ENCODE measurements at places on chromosomes 11 and 22.

DNA sequence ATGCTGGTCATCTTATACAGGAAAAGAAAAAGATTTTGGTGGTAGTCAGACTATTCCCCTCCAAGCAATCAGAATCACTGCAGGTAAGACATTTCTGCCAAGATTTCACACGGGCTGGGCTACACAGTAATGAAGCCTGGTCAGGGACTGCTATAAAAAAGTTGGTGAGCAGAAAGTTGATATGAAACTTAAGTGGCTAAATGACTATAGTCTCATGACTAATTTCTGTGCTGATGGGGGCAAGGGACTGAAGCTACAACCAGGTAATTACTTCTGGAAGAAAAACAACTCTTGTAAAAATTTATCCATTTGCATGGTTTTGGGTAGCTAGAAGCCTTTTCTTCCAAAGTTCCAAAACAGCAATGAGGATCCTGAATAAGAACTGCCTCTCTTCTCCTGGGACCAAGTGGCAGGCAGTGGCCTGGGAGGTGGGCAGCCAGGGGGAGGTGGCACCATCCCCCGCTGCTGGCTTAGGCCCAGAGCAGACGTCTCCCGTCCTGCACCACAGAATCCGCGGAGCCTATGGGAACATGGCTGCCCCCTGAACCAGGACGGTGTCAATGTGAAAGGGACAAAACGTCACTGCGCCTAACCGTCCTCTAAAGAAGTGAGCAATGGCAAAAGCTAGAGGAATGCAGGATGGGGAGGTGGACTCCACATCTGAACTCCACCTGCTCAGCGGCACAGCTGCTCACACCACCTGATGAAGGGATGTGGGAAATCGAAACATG lies 122.6 kb upstream of the LMO1 start:
- no peak overlapping the region for H3K27ac ChIP-seq
- H3K36me3 ChIP-seq, result peaks cover 3% of the 10 kb centered on the region
- peaks cover 29% of the 10 kb centered on the region for H3K4me1 ChIP-seq

GRCh38 chr11:66232769-66233168 lies 35.7 kb upstream of the RAB1B start:
- H3K4me3 ChIP-seq, result no peak overlapping the region
- peaks cover 92% of the 10 kb centered on the region for H3K36me3 ChIP-seq
- no peaks in the 10 kb centered on the region for H3K27me3 ChIP-seq
- no peak overlapping the region for H3K27ac ChIP-seq

- H3K4me3 ChIP-seq, result no peak overlapping the region
- H3K4me1 ChIP-seq, result peaks cover 18% of the 10 kb centered on the region
- no peak for DNase-seq
- no peaks in the 10 kb centered on the region for H3K27me3 ChIP-seq
Observed at GRCh38 chr11:130211781-130212401, 52.3 kb downstream of the ST14 start.

- peaks cover 29% of the 10 kb centered on the region for H3K4me1 ChIP-seq
- DNase-seq, result no peak
- no peak overlapping the region for H3K27ac ChIP-seq
- no peaks in the 10 kb centered on the region for H3K36me3 ChIP-seq
Observed at GRCh38 chr22:49344161-49344560, 483.5 kb downstream of the BRD1 start.

DNA sequence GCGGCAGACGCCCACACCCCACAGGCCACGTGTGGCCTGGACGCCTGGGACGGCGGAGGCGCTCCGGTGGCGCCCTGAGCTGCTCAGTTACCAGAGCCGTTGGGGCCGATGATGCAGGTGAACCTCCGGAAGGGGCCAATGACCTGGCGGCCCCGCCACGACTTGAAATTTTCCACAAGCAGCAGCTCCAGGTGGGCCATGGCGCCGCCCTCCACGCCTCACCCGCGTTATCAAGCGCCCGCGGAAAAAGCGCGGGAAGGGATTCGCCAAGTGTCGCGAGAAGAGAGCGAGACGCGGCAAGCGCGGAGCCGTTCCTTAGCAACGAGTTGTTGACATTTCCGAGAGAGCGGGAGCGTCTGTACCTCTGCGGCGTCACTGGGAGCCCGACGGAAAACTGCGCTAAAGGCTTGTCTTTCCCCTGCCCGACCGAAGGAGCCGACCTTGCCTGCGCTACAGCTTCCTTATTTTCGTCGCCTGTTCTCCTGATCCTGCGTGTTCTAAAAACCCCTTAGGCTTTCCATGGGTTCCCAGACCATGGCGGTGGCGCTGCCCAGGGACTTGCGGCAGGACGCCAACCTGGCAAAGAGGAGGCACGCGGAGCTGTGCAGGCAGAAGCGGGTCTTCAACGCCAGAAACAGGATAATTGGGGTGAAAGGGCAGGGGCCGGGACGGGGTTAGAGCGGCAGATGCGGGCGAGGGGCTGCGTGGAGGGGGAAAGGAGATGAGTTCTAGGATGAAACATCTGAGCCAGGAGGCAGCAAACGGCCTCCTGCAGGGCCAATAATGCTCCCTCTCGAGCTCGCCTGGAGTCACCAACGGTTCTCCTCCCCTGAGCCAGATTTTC lies at the start of the genes RIBC2 and SMC1B:
Gene RIBC2 (plus strand): TSS at position 326 of the 844 bp plus-strand sequence. CDS start 194 bp downstream, at position 520.
Gene SMC1B (minus strand): TSS at position 232 of the 844 bp plus-strand sequence. CDS start 32 bp downstream, at position 200.
- H3K27me3 ChIP-seq, result no peaks in the 10 kb centered on the region
- H3K4me1 ChIP-seq, result peaks cover 10% of the 10 kb centered on the region
- DNase-seq, result peak; percentile 97
- peaks cover 5% of the 10 kb centered on the region for H3K36me3 ChIP-seq
- H3K27ac ChIP-seq, result no peak within 1 kb of the TSS
- peak within 1 kb of the TSS; percentile 50 for H3K4me3 ChIP-seq

DNA sequence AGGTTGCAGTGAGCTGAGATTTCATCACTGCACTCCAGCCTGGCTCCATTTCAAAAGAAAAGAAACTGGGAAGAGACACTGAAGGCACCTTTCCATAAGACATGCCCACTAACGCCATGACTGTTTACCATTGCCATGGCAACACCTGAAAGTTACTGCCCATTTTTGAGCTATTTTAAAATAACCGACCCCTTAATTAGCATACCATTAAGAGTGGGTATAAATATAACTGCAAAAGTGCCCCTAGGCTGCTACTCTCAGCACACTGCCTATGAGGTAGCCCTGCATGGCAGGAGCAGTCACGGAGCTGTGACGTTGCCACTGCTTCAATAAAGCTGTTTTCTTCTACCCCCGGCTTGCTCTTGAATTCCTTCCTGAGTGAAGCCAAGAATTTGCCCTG lies 9.9 kb upstream of the RNASEH2C start:
- peaks cover 11% of the 10 kb centered on the region for H3K36me3 ChIP-seq
- H3K27ac ChIP-seq, result no peak overlapping the region
- no peak for DNase-seq
- no peaks in the 10 kb centered on the region for H3K27me3 ChIP-seq
- no peaks in the 10 kb centered on the region for H3K4me1 ChIP-seq
- no peak overlapping the region for H3K4me3 ChIP-seq

- H3K4me1 ChIP-seq, result peaks cover 20% of the 10 kb centered on the region
- H3K27ac ChIP-seq, result no peak overlapping the region
- H3K36me3 ChIP-seq, result peaks cover 35% of the 10 kb centered on the region
- no peak overlapping the region for H3K4me3 ChIP-seq
- no peak for DNase-seq
Observed at GRCh38 chr22:27761665-27762064, 39.9 kb downstream of the MN1 start.

DNA sequence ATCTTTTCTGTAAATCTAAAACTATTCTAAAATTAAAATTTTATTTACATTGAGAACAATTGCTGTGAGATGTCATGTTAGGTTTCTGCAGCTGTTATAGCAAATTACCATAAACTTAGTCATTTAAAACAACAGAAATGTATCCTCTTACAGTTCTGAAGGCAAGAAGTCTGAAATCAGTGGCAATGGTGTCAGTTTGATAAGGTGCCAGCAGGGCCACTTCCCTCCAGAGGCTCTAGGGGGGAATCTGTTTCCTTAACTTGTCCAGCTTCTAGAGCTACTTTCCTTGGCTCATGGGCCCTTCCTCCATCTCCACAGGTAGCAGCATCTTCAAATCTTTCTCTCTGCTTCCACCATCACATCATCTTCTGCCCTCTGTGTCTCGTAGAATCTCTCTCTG lies 23.0 kb downstream of the MOGAT2 start:
- H3K36me3 ChIP-seq, result no peaks in the 10 kb centered on the region
- no peaks in the 10 kb centered on the region for H3K4me1 ChIP-seq
- DNase-seq, result no peak
- no peak overlapping the region for H3K27ac ChIP-seq
- H3K27me3 ChIP-seq, result no peaks in the 10 kb centered on the region

DNA sequence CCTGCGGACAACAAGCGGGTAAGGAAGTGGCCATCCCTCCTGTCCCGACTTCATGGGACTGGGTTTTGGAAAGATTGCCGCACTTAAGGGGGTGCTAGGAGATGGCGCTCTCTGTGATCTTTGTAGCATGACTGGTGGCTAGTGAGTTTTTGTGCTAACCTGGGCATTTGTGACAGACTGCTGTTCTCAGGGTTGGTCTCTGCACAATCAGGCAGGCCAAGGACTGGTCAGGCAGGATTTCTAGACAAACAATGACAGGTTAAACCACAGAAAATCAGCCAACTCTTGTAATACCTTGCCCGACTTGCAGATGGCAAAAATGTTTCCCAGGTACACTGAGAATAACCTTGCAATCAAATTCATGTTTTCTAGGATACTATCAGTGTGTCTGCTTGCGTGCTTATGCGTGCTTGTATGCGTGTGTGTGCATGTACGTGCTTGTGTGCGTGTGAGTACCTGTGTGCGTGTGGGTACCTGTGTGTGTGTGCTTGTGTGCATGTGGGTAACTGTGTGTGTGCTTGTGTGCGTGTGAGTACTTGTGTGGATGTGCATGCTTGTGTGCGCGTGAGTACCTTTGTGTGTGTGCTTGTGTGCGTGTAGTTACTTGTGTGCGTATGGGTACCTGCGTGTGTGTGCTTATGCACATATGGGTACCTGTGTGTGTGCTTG lies 25.6 kb upstream of the SORL1-AS1 start:
- peaks cover 16% of the 10 kb centered on the region for H3K4me1 ChIP-seq
- peaks cover 15% of the 10 kb centered on the region for H3K36me3 ChIP-seq
- H3K27ac ChIP-seq, result no peak overlapping the region
- no peaks in the 10 kb centered on the region for H3K27me3 ChIP-seq

DNA sequence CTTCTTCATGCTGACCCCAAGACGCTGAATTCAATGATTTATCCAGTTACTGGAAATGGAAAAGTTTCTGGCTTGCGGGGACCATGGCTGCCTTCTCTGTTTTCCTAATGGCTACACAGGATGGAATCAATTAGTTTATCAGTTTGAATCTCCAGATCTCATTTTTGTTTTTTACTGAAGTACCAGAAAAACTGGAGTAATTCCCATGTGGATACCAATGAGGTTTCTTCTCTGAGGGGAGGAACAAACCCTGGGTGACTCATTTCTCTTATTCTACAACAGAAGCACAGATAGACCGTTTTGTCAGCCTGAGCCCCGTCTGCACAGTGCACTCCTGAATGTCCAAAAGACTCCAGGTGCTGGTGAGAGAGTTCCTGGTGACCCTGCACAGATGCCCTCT lies 3.4 kb downstream of the ZNF195 start:
- H3K27ac ChIP-seq, result no peak overlapping the region
- DNase-seq, result no peak
- H3K36me3 ChIP-seq, result peaks cover 6% of the 10 kb centered on the region
- H3K4me3 ChIP-seq, result no peak overlapping the region
- no peaks in the 10 kb centered on the region for H3K27me3 ChIP-seq
- H3K4me1 ChIP-seq, result peaks cover 12% of the 10 kb centered on the region

DNA sequence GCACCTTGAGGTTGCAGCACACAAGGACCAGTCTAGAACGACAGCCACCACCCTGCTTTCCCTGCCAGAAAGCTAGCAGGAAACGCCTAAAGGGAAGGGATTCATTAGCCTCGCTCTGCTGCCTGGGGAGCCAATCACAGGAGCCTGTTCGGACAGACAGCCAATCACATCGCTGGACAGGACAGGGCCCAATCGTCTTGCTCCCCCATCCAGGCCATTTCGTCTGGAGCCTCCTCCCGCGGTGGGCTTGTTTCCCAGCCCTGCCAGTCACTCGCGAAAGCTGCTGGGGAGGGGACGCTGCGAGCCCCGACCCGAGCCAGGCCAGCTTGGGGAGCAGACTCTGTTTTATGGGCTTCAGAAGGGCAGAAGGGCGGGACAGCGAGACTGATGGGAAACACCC lies 79.8 kb upstream of the NCAM1 start:
- H3K27ac ChIP-seq, result peak overlapping the region; percentile 62
- DNase-seq, result peak; percentile 97
- peaks cover 30% of the 10 kb centered on the region for H3K4me1 ChIP-seq
- H3K27me3 ChIP-seq, result no peaks in the 10 kb centered on the region
- peak overlapping the region; percentile 38 for H3K4me3 ChIP-seq

- DNase-seq, result no peak
- no peak overlapping the region for H3K27ac ChIP-seq
- no peak overlapping the region for H3K4me3 ChIP-seq
- H3K27me3 ChIP-seq, result no peaks in the 10 kb centered on the region
- no peaks in the 10 kb centered on the region for H3K4me1 ChIP-seq
Observed at GRCh38 chr11:43723617-43724016, 43.1 kb downstream of the HSD17B12 start.

- no peak overlapping the region for H3K27ac ChIP-seq
- no peak for DNase-seq
- H3K4me3 ChIP-seq, result no peak overlapping the region
- peaks cover 2% of the 10 kb centered on the region for H3K4me1 ChIP-seq
- H3K36me3 ChIP-seq, result no peaks in the 10 kb centered on the region
- no peaks in the 10 kb centered on the region for H3K27me3 ChIP-seq
Observed at GRCh38 chr22:37088750-37089408, 20.6 kb downstream of the TMPRSS6 start.

GRCh38 chr11:26688701-26689100 lies 33.2 kb downstream of the SLC5A12 start:
- no peak overlapping the region for H3K27ac ChIP-seq
- H3K4me1 ChIP-seq, result no peaks in the 10 kb centered on the region
- H3K4me3 ChIP-seq, result no peak overlapping the region
- no peak for DNase-seq

DNA sequence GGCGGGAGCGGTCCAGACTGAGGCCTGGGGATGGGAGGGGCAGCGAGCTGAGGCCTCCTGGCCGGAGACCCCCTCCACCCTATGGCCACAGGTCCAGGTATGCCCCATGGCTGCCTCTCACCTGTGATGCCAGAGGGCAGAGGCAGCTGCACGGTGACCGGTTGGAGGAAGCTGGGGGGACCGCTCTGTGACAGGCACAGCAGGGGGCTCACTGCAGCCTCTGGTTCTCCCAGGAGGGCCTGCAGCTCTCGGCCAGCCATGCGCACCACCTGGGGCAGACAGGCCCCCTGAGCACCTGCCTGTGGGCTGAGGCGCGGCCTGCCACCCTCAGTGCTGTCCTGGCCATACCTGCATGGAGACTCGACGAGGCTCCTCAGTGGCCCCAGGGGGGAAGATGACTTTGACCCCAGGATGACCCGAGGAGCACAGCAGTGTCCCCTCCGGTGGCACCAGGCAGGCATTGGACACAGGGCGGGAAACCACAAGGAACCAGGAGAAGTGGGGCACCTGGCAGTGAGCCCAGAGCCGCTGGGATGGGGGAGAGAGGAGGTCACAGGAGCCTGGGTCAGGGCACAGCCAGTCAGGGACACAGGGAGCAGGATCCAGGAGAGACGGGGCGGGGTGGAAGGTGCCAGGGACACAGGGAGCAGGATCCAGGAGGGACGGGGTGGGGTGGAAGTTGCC lies 3.2 kb upstream of the SLC25A22 start:
- peaks cover 58% of the 10 kb centered on the region for H3K36me3 ChIP-seq
- H3K4me3 ChIP-seq, result no peak overlapping the region
- H3K4me1 ChIP-seq, result peaks cover 50% of the 10 kb centered on the region
- H3K27ac ChIP-seq, result no peak overlapping the region

GRCh38 chr22:35102663-35103062 lies 36.7 kb downstream of the ISX start:
- DNase-seq, result no peak
- no peaks in the 10 kb centered on the region for H3K27me3 ChIP-seq
- H3K27ac ChIP-seq, result no peak overlapping the region
- H3K4me3 ChIP-seq, result no peak overlapping the region
- no peaks in the 10 kb centered on the region for H3K4me1 ChIP-seq
